GM12878 (cell line): ENCODE measurements at places on chromosomes 5 and 9. TPM values are rescaled to one million over a fixed set of nuclear protein-coding genes. Genes with fewer than 3 reads are reported as not detected.
A peak's percentile ranks its signal among the peaks of the same experiment; 100 is the strongest.

The IL3 gene
- not detected in 2 replicates for total RNA-seq

The TEK gene
- total RNA-seq = 0.08 TPM in 1 of 2 replicates, not detected in the other

The TUBB4B gene
- 348 and 365 TPM in 2 replicates for total RNA-seq

The FAM200C gene
- 2.0 and 2.4 TPM in 2 replicates for total RNA-seq

- no peak for DNase-seq
These were observed 170.4 kb upstream of the PANK3 start for GRCh38 chr5:168749391-168750100.

GRCh38 chr5:133475986-133476385, 136.4 kb downstream of the FSTL4 start:
- DNase-seq = no peak

GRCh38 chr5:135400866-135401265, 1.8 kb upstream of the MACROH2A1 start:
- no peak for DNase-seq

GRCh38 chr5:138466900-138467710, 1.8 kb downstream of the EGR1 start:
- DNase-seq = no peak

DNA sequence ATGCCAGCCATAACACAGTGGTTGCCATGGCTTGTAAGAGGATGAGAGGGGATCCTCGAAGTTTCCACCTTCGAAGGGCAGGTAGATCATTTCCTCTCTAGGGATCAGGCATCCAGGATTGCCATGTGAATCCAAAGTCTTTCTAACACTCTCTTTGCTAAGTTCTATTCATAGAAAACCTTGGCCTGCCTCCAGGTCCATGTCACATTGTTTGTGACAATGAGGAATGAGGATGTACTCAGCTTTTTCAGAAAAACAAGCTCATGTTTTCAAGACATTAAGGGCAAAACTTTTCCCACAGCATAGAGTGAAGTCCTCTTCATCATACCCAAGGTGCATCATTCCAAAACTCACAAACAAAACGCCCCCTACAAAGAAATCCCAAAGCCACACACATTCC, 19.6 kb downstream of the ESM1 start:
- no peak for DNase-seq

DNA sequence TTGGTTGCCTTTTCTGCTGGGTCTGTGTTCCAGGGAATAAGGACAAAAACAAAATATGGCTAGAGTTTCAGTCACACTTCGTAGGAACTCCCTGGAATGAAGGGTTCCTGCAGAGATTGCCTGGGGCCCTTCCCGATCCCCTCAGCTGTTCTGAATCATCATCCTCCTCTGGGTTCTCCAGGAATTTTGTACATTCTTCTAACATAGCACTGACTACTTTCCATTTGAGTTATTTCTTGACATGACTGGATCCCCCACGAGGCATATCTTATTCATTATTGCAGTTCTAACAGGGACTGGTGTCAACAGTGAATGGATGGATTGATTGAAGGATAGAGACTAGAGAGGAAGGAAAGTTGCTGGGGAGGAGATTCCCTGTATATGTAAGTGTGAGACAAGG, 49.2 kb upstream of the TNC start:
- DNase-seq = no peak

DNA sequence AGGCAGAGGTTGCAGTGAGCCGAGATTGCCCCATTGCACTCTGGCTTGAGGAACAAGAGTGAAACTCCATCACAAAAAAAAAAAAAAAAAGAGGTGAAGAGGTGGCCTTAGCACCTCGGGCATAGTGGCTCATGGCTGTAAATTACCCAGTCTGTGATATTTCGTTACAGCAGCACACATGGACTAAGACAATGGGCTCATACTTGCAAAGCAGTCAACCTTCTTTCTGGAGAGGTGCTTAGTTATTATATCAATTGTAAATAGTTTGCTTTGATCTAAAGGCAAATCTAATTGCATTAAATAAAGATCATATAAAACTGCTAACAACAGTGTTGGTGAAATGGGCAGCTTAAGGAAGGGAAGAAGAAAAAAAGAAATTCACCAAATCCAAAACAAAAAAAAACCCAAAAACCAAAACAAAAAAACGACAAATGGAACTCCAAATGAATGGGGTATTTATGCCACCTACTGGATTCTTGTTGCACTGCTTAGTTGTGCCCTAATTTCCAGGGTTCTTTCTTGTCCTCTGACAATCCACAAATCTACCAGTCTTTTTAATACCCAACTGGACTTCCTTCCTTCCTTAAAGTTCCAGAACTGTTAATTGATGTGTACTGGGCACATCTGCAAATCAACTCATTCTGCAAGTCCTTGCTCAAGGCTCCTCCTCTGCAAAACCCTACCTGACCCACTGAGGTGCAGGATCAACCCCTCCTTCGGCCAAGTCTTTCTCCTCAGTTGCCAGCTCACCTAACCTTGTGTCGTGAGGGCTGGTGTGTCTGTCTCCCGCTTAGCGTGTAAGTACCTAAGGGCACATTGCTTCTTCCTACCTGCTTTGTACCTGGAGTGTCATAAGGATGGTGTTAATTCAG, 35.0 kb upstream of the DMRT1 start:
- peak; percentile 4 for DNase-seq
